ENCODE measurements at places on chromosomes 1 and 21.

- no peak for DNase-seq
Measured at GRCh38 chr1:75085931-75086330, 48.3 kb upstream of the LHX8 start.

DNA sequence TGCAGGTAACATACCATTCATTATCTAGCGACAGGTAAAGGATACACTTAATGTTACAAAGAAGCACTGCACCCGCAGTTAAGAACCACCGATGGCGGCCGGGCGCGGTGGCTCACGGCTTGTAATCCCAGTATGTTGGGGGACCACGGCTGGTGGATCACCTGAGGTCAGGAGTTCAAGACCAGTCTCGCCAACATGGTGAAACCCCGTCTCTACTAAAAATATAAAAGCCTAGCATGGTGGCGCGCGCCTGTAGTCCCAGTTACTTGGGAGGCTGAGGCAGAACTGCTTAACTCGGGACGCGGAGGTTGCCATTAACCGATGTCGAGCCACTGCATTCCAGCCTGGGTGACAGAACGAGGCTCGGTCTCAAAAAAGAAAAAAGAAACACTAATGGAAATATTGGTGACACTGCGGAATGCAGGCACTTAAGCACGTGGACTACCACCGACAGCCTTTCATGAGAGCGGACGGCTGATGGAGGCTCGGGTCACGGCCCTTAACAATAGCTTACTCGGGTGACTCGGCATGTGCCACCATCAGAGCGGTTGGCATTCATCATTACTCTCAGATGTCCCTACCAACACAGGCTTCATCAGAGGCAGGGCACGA is 542 bp downstream of the GAS5 start:
- no peak for DNase-seq

DNA sequence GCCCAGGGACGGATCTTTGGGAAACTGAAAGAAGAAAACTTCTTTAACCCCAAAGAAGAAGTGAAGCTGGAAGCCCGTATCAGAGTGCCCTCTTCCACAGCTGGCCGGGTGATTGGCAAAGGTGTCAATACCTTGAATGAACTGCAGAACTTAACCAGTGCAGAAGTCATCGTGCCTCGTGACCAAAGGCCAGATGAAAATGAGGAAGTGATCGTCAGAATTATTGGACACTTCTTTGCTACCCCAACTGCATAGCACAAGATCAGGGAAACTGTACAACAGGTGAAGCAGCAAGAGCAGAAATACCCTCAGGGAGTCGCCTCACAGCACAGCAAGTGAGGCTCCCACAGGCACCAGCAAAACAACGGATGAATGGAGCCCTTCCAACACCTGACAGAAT is 114.0 kb downstream of the NBPF12 start:
- no peak for DNase-seq

DNA sequence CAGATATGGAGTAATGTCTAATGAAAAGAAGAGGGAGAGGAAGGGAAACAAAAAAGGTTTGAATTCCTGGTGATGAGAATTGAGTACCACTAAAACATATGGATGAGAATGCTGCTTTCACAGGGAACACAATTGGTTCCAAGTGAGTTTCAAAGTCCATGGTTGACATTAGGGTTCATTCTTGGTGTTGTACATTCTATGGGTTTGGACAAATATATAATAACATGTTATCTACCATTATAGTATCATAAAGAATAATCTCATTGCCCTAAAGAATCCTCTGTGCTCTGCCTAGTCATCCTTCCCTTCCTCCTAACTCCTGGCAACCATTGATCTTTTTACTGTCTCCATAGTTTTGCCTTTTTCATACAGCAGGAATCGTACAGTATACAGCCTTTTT is 20.1 kb downstream of the TMCO1 start:
- DNase-seq = no peak

GRCh38 chr1:76820028-76820427 is 47.3 kb upstream of the ST6GALNAC5 start:
- no peak for DNase-seq
